ENCODE measurements at places on chromosomes 7 and 10.

DNA sequence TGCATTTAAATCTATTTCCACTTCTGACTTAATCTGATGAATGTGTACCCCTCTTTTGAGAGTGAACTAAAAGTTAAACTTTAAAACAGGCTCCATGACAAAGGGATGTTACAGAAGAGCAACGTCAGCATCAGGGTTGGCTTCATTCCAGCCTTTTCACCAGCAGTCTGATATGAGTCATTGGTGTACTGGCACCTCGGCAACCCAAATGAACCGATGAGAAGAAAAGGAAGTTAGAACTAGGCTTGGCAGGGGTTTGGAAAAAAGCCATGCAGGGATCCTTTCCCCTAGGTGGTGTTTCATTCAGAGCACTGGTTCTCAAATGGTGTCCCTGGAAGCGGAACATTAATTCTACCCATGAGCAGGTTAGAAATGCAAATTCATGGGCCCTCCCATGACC is 53.6 kb downstream of the SEC61G start:
- DNase-seq: peak; percentile 3

DNA sequence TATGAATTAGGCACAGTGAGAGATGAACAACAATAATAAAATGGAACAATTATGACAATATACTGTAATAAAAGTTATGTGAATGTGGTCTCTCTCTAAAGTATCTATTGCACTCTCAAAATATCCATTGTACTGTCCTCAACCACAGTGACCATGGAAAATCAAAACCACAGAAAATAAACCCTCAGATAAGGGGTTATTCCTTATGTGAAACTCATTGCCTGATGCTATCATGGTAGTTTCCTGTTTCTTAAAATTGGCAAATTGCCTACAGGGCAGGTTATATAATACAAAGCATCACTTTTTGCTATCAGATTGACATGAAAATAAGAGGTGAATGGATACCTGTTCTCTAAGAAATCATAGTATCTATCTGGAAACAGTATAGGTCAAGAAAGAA is 3.8 kb downstream of the MCM10 start:
- peak; percentile 16 for DNase-seq

GRCh38 chr10:123746942-123747341 is 80.8 kb downstream of the GPR26 start:
- DNase-seq: no peak

DNA sequence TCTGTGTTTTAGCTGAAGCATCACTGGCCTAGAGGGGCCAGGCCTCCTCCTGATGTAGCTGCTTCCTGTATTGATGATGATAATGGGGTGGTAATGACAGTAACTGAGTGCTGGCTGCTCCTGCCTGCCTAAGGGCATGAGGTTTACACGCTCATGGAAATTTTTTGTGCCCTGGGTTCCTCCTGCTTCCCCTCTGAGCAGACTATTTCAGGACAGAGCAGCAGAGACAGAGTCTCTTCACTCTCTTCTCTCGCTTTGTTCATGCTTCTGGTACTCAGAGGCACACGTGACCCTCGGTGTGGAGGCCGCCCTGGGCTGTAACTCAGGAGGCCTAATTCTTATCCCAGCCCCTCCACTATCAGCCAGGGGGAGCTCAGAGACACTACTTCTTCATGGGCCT is 27.9 kb downstream of the LRRC20 start:
- DNase-seq: no peak

- no peak for DNase-seq
These were observed 151.4 kb downstream of the TFEC start for GRCh38 chr7:115879171-115879570.

GRCh38 chr7:57256637-57257375 is 124.6 kb upstream of the ZNF479 start:
- no peak for DNase-seq

- DNase-seq: no peak
These were observed 2.0 kb downstream of the CYP26C1 start for GRCh38 chr10:93062514-93063143.

DNA sequence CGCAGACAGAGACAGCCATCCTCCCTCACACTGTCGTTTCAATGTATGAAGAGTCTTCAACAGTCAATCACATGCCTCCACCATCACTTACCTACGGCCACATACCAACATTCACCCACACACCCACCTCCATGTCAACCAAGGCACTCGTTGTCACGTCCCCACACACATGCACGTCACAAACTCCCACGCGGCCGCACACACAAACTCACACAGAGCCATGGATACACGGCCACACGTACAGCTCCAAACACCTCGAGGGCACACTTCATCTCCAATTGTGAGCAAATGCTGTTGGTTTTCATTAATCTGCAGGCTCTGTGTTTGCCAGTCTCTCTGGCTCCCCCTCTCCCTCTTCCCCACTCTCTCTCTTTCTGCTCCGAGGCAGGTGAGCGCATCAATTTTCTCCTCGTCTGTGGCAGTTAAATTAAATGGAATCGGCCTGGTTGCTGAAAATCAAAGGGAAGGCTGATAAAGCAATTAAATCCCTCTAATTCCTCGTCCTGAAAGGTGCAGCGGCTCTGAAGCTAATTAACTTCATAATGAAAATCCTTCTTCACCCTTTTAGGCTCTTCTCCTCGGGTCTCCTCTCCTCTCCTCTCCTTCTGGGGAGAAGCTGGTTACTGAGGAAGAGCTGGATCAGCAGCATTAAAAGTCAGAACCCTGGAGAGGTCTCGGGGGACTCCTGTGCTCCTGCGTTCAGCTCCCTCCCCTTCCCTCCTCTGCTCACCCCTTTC is 53.8 kb upstream of the SLF2 start:
- DNase-seq: no peak

- DNase-seq: no peak
These were observed 72.0 kb upstream of the ABCB5 start for GRCh38 chr7:20543500-20543899.

DNA sequence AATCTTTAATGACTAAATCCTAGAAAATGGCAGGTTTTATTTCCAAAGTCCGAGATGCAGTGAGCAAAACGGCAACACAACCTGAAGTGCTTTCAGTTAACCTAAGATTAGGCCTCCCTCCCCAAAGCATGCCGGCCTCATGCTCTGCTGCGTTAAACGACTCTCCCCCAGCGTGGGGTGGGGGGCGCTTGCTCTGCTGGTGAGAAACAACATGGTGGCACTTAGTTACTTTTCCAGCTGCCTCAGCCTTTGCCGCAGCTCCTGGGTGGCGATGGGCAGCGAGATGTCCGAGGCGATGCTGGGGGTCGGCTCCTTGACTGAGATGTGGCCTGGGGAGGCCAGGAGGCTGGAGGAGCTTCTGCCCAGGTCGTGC is 36.7 kb upstream of the NCAPG2 start:
- no peak for DNase-seq

DNA sequence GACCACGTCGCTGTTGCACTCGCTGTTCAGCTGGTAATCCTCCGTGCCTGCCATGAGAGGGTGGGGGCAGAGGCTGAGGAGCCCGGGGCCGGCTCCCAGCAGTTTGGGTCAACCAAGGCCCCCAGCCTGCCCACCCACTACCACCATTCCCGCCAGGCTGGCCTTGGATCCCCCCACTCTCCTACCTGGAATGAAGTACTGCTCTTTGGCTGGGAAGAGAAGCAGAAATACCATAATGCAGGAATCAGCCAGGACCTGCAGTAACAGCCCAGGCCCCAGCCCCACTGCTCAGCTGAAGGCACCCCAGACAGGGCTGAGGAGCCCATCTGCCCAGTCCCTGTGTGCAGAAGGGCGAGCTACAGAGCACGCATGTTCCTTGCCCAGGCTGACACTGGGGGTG is 138.0 kb downstream of the SLIT1 start:
- DNase-seq: no peak

- DNase-seq: no peak
These were observed 177.2 kb downstream of the BUB3 start for GRCh38 chr10:123331438-123331837.

DNA sequence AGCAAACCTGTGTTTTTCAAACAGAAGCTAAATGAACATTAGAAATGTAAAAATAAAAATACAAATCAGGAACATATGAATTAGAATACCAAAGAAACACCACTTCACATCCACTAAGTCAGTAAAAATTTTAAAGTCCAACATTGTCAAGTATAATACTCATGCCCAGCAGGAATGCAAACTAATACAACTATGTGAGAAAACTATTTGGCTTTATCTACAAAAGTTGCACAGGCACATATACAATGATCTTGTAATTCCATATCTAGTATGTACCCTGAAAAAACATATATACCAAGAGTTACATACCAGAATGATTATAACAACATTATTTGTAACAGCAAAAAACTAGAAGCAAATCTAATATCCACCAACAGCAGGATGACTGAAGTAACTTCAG is 91.1 kb downstream of the RNF32 start:
- no peak for DNase-seq

- peak; percentile 72 for DNase-seq
These were observed 94.3 kb upstream of the AGBL3 start for GRCh38 chr7:134891696-134892678.

DNA sequence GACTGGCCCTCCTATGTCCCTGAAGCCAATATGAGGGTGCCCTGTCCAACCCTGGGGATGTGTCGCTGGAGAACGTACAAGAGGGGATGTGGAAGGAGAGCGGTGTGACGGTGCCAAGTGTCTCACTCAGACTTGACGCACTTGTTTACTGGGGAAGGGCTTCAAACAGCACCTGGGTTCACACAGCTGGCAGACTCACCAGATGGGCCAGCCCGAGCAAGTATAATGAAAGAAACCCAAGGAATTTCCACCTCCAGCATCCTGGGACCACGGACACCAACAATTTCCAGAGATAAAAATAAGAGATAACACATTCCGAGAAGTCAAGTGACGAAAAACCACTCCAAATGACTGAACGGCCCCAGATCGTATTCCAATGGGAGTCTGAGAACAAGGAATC is 5.3 kb downstream of the ATP5MF start:
- DNase-seq: no peak

GRCh38 chr7:121023683-121024511 is 35.4 kb downstream of the CPED1 start:
- DNase-seq: peak; percentile 74

DNA sequence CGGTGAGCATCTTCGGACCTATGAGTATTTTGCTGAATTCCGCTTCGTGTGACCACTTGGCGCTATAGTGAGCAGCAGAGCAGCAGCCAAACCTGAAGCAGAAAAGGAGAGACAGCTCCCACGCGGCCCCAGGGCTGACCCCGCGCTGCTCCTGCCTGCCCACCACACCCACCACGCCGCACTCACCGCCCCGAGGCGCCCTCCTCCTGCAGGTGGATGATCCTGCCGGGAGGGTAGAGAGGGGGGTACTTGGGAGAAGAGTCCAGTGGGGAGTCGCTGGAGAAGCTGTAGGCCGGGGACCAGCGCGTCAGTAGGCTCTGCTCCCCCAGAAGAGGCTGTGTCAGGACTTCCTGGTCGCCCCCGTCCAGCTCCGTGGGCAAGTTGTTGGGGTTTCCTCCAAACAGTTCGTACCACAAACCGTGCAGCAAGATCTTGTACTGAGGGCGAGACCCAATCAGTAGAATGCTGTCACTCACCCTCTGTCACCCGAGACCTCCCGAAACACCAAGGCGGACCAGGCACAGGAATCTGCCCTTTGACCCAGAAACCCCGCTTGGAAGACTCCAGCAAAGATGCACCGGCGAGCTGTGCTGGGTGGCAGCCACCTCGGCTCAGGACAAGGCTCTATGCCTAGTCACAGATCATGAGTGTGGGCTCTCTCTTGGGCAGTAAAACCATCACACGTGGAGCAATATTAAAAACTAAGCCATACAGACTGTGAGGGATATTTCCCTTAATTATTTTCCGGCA is 37.6 kb downstream of the DAGLB start:
- DNase-seq: no peak

DNA sequence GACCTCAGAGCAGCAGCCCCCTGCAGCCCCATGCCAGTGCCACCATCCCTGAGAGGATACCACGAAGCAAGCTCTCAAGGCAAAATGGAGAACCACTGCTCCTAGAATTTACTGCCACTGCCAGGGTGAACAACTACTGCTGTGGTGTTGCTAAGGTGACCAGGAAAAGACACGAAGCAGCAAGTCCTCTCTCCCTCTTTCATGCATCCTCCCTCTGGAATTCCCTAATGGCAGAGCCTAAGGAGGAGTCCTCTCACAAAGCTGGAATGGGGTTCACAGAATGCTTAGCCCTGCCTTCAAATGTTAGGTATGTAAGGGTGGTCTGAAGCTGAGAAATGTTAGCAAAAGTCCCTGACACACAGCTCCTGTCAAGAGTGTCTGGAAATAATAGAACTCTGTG is 35.8 kb upstream of the NPSR1 start:
- DNase-seq: no peak

DNA sequence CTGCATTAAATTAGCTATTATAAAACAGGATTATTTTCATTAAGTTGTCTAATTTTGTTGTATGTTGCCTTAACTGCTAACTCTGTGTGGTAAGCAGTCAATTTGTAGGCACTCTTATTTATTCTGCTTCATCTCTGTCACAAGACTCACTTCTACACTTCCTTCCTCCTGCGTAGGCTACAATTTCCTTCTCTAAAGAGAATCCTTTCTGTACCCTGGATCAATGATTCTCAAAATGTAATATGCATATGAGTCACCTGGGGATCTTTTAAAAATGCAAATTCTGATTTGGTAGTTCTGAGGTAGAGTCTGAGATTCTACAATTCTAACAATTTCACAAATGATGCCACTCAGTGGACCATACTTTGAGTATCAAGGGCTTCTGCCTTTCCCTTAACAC is 4.4 kb upstream of the UBE2D1 start:
- no peak for DNase-seq

GRCh38 chr10:74500026-74500704 is 326.2 kb upstream of the KAT6B start:
- DNase-seq: no peak
